ENCODE measurements at places on chromosomes 7 and 10.

GRCh38 chr10:4240608-4241197 is 455.7 kb upstream of the KLF6 start:
- no peak for DNase-seq

GRCh38 chr7:20514364-20514763 is 101.1 kb upstream of the ABCB5 start:
- peak; percentile 98 for DNase-seq

- no peak for DNase-seq
Measured at GRCh38 chr7:12494687-12495024, 75.9 kb upstream of the SCIN start.

- no peak for DNase-seq
Measured at GRCh38 chr7:23121165-23121564, 15.6 kb downstream of the KLHL7 start.

DNA sequence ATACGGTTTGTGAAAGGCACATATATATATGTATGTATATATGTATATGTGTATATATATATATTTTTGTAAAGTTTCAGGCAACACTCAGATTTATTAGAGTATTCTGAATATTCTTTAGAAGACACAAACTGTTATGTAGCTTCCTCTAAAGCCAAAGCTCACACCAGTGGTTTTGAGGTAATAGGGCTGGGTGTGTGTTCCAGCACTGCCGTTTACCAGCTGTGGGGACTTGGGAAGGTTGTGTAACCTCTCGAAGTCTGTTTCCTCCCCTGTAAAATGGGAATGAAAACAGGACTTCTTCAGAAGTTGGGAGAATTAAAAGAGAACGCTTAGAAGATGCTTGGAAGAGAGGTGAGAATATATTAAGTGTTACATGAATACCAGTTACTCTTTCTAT is 94.8 kb downstream of the PRPF18 start:
- DNase-seq: no peak

GRCh38 chr10:87696922-87697745 is 37.5 kb downstream of the PAPSS2 start:
- DNase-seq: no peak

DNA sequence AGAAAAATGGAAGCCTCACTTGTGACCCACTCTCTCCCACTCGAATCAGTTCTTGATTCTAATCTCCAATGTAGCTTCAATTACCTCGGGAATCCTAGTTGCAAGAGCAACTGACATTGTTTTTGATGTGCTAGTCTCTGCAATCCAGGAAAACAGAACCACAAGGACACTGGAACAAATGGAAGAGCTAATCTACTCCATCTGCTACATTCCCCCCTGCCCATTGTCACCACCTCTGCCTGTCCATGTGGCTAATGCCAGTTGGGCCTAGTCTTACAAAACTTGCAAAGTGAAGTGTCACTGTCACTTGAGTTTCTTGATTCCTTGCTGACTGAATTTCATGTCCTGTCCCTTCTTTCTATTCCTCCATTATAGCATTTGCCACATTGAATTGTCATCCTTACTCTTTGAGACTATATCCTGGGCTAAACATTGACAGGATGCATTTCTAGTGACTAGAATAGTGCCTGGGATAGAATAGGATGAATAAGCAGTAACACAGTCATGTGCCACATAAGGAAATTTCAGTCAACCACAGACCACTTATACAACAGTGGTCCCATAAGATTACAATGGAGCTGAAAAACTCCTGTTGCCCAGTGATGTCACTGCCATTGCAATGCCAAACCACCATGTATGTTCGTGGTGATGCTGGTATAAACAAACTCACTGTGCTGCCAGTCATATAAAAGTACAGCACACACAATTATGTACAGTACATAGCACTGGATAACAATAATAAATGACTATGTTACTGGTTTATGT is 13.5 kb downstream of the GCC1 start:
- no peak for DNase-seq

- no peak for DNase-seq
Measured at GRCh38 chr7:14242175-14242574, 252.7 kb upstream of the ETV1 start.

- DNase-seq: no peak
Measured at GRCh38 chr10:19658622-19659233, 157.5 kb upstream of the PLXDC2 start.
